ENCODE measurements at places on chromosomes 5 and 9. TPM values are rescaled to one million over a fixed set of nuclear protein-coding genes. Genes with fewer than 3 reads are reported as not detected.

The IFNA2 gene
- total RNA-seq, result not detected

The SPATA31D3 gene
- total RNA-seq, result not detected

The NSD1 gene
- 39.5 TPM for total RNA-seq

The SNX18 gene
- 91.3 TPM for total RNA-seq

The TOR2A gene
- 2.3 TPM for total RNA-seq

The ANXA2R gene
- 1.1 TPM for total RNA-seq

The NSMF gene
- 17.3 TPM for total RNA-seq

The UQCRQ gene
- total RNA-seq, result 137 TPM

The LIX1 gene
- not detected for total RNA-seq

The GFRA3 gene
- not detected for total RNA-seq

The FOXD4L6 gene
- not detected for total RNA-seq

The KCNN2 gene
- total RNA-seq, result not detected

The SPATA31A3 gene
- total RNA-seq, result not detected

The OSMR gene
- 109 TPM for total RNA-seq

The OTULINL gene
- 0.56 TPM for total RNA-seq

The CDKN2B-AS1 gene
- 3.7 TPM for total RNA-seq

The OLFM1 gene
- total RNA-seq, result 5.1 TPM

The SLC24A2 gene
- not detected for total RNA-seq

The PCDHGA3 gene
- total RNA-seq, result 1.7 TPM

The PPP1R26 gene
- total RNA-seq, result 11.0 TPM

The GPR150 gene
- total RNA-seq, result 2.5 TPM

The ELAVL2 gene
- not detected for total RNA-seq

The TIMD4 gene
- not detected for total RNA-seq

The BHMT2 gene
- 3.7 TPM for total RNA-seq

The SPINK13 gene
- total RNA-seq, result not detected
